ENCODE measurements at places on chromosomes 12 and 14.
A peak's percentile ranks its signal among the peaks of the same experiment; 100 is the strongest.

GRCh38 chr12:93636708-93637107, 40.5 kb upstream of the CRADD start:
- DNase-seq, result no peak

DNA sequence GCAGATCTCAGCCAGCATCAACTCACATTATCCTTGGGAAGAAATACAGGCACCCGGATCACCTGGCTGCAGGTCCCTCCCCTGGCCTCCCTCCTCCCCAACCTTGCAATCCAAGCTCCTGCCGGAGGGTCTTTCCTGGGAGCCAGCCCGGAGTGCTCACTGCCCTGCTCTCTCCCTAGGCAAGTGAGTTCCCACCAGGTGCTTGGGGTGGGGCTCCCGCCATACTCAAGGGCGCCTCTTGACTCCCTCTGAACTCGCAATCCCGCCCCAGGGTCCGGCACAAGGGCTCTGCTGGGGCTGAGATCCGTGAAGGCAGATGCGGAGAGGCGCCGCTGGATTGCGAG, 1.2 kb upstream of the CEP170B start:
- no peak for DNase-seq

- no peak for DNase-seq
Observed at GRCh38 chr14:72573725-72574417, 320.0 kb downstream of the DPF3 start.

DNA sequence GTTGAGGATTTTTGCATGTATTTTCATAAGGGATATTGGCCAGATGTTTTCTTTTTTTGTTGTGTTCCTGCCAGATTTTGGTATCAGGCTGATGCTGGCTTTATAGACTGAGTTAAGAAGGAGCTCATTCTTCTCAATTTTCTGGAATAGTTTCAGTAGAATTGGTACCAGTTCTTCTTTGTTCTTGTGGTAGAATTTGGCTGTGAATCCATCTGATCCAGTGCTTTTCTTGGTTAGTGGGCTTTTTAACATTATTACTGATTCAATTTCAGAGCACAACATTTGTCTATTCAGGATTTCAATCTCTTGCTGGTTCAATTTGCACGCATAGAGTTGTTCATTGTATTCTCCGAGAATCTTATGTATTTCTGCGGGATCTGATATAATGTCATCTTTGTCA, 136.5 kb upstream of the FOXG1 start:
- DNase-seq, result no peak

DNA sequence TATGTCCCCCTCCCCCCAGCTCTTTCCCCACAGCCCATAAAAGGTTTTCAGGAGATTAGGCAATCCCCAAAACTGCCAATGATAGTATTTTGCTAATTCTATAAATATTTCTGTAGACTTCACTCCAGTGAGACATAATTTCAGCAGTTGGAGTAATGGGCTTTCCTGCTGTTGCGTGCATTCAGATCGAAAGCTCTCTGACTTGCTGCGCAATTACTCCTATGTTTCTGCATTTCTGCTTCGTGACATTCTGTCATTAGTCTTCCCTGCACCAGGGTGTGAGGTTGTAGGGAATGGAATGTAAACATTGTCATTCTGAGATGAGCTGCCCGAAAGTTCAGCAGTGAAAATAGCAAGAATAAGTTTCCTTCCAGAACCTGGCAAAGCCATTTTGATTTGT, 58.2 kb downstream of the SAMD4A start:
- DNase-seq, result no peak

DNA sequence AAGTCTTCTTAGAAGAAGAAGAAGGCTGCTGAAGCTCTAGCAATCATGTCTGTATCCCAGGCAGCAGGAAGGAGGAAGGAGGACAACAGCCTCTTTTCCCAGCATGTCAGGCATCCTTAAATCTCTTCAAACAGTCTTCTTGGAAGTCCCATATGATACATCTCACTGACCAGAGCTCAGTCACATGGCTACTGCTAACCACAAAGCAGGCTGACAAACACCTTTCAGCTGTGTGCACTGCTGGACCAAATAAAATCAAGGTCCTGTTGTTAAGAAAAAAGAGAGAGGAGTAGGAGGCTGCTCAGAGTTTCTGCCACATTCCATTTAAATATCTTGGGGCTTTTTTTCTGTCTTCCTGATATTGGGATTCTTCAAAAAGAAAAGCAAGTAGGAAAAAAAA, 203.4 kb upstream of the PELI2 start:
- DNase-seq, result no peak

- DNase-seq, result no peak
Observed at GRCh38 chr14:61281948-61282275, 774 bp upstream of the TMEM30B start.

- no peak for DNase-seq
Observed at GRCh38 chr12:48800971-48801370, 12.1 kb upstream of the ADCY6 start.

- DNase-seq, result no peak
Observed at GRCh38 chr12:56074396-56074795, 5.6 kb upstream of the ERBB3 start.

GRCh38 chr12:124921200-124922031, 7.0 kb upstream of the UBC start:
- DNase-seq, result peak; percentile 68

DNA sequence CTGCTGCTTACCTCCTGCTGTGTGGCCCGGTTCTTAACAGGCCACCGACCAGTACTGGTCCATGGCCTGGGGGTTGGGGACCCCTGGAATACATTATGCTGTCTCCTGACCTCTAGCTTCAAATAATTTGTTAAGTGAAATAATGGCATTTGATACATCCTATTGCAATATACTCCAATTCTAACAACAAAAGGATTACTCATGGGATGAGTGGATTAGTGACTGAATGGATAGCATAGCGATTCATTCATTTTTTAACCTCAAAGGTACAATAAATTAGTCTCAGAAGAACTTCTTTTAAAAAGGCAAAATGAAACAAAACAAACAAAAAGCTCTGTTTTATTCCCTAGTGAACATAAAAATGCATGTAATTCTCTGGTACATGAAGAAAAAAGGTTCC, 147.9 kb upstream of the PKP2 start:
- DNase-seq, result no peak

GRCh38 chr14:28565345-28565744, 201.2 kb upstream of the FOXG1 start:
- DNase-seq, result no peak

DNA sequence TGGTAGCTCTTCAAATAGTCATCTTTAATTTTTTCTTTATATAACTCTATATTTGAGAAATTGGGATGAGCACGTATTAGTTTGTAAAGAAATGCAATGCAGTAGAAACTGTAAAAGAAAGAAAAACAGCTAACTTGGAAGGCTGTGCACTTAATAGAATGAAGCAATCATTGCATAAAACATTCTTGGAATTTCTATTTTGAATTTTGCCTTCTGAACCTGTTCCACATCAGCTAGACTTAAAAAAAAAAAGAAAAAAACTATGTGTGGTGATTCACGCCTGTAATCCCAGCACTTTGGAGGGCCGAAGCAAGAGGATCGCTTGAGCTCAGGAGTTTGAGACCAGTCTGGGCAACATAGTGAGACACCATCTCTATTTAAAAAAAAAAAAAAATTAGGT, 29.4 kb downstream of the SCN8A start:
- no peak for DNase-seq

GRCh38 chr12:87127272-87127671, 871.1 kb upstream of the MGAT4C start:
- DNase-seq, result no peak

DNA sequence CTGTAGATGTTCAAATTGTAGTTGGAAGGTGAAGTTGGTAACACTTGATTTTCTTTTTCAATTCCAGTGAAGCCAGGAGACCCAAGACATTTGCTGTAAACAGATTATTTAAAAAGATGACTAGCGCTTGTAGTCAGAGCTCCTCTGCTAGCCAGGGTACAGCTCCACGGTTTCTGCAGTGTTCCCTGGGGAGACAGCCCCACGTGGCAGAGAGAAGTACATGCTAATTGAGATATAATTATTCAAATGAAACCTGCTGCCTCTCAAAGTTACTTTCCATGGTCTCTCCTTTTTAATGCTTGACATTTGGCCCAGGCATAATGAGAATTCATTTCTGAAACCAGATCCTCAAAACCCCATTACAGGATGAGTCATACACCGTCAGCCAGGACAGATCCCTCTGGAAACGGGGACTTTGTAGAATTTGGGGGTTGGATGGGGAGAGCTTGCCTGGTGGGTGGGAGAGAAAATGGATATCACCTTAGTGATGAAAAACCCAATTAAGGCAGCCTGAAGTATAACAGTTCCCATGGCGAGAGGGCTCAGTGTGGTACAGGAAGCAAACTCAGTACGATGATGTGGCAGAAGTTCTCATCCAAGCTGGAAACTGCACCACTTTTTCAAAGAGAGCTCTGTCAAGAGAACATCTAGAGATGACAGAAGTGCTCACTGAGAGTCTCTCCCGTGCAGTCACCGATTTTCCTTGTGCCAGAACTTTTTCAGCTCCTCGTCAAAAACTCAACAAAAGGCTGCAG, 637.7 kb upstream of the TMEM132C start:
- no peak for DNase-seq

GRCh38 chr12:93127107-93127560, 198.0 kb upstream of the EEA1 start:
- no peak for DNase-seq

DNA sequence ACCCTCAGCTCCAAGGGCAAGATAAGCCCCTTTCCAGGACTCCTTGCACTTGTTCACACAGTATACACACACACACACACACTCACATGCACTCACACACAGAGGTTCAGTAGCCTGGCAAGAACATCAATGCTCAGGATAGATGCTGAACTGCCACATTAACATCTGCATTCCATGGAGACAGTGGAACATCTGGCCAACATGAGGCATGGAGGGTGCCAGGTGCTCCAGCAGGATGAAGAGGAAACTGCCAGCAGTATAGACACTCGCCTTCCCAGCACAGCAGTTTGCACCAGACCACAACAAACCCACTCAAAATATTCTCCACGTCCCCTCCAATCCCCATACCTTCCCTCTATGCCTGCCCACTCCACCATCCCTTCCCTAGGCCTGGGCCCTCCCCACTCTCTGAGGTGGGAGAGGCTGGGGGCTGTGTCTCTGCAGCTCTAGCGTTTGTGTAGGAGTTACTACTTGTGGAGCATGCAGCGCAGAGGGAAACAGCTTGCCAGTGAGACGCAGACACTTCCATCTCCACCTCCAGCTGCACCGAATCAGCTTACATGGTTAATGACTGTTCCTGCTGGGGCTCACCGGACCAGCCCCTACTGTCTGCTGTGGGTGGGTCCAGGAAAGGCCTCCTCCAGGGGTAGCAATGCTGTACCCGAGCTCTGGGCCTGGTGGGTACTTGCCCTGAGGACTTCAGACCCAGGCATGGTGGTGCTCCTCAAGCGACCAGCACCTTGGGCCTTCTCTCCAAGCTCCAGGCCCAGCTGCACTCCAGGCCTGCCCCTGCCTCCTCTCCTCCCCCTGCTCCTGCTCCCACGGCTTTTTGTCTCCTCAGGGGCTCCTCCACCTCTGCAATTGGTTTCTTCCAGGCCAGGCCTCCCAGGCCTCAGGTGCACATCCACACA, 18.6 kb upstream of the PLEKHG3 start:
- no peak for DNase-seq

- no peak for DNase-seq
Observed at GRCh38 chr12:31876568-31877424, 82.4 kb upstream of the RESF1 start.

DNA sequence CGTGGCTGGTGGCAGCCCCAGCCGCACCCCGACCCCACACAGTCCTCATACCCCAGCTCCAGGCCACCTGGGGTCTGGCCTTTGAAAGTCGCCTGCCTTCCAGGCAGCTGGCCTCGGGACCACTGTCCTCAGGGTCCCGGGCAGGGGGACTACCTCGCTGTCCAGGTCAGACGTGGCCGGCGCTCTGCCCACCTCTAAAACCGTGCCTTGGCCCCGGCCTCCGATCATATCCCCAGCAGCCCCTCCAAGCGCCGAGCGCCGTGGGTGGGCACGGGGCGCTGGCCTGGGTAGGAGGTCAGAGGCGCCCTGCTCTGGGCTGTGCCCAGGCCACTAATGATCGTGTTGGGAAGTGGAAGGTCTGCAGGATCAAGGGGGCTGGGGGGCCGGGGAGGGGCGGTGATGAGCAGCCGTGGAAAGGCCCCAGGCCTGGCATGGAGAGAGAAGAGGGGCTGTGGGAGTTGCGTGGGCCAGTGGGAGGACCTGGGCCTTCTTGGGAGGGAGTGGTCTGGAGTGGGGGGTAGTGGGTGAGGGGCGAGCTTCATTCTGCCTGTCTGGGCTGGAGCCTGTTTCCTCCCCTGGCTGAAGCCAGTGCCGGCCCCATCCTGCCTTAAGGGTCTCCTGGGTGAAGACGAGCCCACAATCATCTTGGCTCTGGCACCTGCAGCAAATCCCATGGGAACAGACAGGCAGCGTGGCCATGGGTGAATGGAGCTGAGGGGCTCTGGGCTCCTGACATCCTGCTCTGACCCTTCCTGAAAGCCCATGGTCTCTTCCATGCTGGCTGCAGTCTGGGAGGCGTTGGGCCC, 4.9 kb downstream of the TMEM121 start:
- no peak for DNase-seq

GRCh38 chr14:21734457-21735074, 60.9 kb upstream of the OR4E1 start:
- no peak for DNase-seq

GRCh38 chr14:105193916-105194782, 13.0 kb upstream of the NUDT14 start:
- no peak for DNase-seq

GRCh38 chr14:105353136-105353535, 38.6 kb downstream of the PACS2 start:
- no peak for DNase-seq

GRCh38 chr12:570921-571794, 92.1 kb downstream of the NINJ2 start:
- no peak for DNase-seq

DNA sequence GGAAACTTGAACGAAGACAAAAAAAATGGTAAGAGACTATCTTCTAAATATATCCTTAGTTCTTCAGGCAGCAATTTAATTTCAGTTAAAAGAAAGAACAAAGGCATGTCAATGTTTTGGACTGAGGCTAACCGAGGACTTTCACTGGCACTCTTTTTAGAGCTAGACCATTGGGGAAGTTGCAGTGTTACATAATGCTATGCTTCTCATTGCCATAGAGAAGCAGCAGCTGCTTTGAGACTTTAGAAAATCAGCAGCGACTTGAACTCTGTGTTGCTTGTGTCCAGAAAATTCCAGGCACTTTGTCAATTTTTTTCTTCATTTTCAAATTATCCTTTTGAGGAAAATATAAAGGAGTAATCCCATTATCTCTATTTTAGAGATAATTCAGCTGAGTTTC, 964.2 kb downstream of the NRXN3 start:
- DNase-seq, result no peak

DNA sequence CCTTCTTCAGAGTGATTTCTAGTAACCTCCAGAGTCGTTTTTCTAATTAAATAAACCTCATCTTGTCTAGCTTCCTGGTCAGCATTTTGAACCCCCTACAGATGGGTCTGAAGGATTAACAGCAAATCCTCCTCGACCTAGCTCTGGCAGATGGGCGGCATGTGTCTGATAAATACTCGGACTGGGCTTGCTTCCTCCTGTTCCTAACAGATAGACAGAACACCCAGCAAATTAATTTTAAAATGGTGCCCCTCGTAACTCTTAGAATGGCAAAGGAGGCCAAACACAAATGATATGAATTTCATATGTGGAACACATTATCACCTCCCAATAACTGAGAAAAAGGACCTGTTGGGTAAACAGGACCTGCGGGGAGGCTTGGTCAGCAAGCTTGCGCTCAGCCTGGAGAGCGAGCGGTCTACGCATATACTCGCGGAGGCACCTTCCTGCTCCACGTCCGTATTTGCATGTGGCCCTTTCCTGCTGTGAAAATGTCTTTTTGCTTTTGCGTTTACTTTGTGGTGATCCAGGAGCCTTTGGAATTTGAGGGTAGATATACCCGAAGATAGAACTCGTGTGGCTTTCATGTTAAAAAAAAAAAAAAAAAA, 79.6 kb downstream of the OTX2 start:
- no peak for DNase-seq
